ENCODE measurements at places on chromosomes 11 and 22.

- DNase-seq, result no peak
Observed at GRCh38 chr22:22927888-22928665, 40.5 kb downstream of the IGLL5 start.

DNA sequence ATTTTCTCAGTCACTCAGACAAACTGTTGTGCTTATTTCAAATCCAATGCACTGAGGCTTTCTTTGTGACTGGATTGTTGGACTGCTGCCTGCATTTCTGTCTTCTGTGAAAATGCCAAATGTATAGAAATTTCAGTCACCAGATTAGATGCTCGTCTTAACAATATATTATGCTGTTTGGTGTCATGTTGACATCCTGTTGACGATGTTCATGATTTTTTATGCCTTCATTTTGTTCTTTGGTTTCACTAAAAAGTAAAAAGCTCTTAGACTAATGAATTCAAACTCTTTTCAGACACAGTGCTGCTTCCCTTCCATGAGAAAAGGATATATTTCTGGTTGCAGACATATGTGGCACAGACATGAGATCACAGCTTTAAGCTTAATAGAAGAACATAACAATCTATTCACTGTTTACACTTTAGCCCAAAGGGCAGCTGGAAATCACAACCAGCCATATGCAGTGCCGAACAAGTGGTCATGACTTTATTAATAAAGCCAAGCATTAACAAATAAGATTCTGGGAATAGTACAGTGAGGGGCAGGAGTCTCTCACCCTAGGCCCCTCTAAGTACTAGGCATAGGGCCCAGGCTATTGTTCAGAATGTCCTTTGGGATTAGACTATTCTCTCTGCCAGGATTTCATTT lies 9.4 kb upstream of the SOX6 start:
- no peak for DNase-seq

GRCh38 chr11:8381343-8381742 lies 117.7 kb upstream of the LMO1 start:
- no peak for DNase-seq

DNA sequence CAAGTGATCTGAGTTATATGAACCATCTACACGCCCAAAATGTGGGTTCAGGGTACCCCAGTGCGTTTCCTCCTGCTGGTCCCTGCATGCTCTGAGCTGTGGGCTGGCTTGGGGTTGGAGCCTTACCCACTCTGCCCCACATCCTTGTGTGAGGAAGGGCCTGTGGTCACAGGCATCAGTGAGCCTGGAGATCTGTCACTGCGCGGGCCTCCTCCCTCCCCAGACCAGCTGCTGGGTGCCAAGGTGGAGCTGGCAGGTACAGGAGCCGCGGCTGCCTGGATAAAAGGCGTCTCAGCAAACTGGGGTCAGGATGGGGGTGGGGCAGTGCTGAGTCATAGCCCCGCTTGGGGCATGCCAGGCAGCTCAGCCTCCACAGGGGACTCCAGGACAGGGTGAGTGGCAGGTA lies 17.9 kb downstream of the GNAZ start:
- DNase-seq, result peak; percentile 19

DNA sequence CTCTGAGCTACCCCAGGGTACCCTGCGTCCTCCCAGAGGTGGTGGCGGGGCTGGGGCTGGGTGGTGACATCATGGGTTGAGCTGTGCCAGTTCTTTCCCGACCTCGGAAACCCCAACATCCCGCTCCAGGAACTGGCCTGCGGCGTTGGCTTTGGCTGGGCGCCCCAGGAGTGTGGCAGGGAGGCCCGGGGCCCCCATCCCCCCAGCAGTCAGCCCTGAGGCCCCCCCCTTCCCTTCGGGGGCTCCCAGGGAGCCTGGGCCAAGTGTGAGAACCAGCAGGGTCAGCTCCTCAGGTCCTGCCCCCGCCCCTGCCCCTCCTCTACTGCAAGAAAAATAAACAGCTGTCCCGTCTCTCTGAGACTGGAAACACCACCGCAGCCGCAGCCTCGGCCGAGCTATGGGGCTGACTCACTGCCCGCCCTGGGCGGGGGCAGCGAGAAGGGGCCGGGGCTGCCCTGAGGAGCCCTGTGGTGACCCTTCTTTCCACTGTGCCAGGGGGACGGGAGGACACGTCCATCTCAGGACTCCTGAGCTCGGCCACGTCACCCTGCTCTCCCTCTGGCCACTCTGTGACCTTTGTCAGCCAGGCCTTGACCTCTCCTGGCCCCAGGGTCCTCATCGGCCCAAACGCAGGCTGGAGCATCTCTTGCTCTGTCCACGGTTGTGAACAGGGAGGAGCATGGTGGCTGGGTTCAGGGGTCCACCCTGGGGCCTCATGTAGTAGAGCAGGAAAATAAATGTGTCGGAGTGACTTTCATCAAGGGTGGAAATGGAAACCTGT lies 73.4 kb downstream of the WNT7B start:
- peak; percentile 56 for DNase-seq

DNA sequence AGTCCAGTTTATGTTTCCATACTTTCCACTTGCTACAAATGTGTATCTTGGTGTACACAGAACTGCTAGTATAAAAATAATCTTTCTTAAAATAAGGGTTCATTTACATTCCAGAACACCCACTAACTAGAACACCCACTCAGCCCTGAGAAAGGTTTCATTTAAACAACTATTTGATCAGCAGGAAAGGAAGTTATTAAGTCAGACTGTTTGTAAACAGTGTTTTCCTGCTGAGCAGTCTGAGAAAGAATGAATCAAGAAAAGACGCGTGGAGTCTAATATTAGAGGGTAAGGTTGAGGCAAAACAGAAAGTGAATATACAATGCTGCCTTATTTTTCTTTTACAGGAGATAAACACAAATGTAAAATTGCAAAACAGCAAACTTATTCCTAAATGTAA lies 32.7 kb downstream of the NARS2 start:
- DNase-seq, result no peak

DNA sequence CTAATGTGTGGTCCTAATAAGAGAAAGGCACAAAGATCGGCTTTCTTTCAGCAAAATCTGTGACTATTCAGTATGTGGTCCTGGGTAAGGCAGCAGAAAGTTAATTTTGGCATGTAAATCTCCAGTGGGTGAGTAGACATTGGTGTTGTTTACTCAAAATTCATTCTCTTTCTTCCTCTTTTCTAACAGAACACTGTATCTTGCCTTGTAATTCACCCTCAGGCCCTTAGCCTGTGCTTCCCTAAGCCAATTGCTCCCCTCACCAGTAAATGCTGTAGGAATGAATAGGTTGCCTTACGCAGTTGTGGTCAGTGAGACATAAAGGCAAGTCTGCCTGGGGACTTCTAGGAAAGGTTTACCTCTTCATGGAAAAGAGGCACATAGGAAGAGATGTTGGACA lies 49.9 kb upstream of the PDE3B start:
- DNase-seq, result no peak

- no peak for DNase-seq
Observed at GRCh38 chr11:2139621-2140337, 590 bp upstream of the IGF2 start.

DNA sequence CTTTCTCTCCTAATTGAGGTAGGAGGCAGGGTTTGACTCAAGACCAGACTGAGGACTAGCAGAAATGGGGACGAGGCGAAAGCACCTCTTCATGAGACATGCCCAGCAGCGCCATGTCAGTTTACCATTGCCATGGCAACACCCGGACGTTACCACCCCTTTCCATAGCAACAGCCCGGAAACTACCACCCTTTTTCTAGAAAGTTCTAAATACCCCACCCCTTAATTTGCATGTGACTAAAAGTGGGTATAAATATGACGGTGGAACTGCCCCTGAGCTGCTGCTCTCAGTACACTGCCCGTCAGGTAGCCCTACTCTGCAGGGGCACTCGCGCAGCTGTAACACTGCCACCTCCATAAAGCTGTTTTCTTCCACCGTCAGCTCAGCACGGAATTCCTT lies 5.9 kb upstream of the RAC2 start:
- no peak for DNase-seq

GRCh38 chr11:88815505-88815904 lies 250.3 kb downstream of the GRM5 start:
- no peak for DNase-seq

DNA sequence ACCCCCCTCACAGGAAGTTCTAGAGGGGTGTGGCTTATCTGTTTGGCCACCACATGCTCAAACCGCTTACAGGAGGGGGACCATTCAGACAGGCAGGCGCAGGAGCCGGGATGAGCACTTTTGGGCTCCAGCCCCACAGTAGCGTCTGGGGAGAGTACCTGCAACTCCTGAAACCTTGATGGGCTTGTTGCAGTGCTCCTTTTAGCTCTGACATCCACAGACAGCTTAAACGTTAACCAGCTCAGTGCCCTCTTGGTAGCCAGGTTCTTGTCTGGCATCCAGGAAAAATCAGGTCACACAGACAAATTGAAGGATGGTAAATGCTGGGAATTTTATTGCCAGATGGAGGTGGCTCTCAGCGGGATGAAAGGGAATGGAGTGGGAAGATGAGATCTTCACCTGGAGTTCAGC lies 326.3 kb downstream of the ETS1 start:
- peak; percentile 23 for DNase-seq

DNA sequence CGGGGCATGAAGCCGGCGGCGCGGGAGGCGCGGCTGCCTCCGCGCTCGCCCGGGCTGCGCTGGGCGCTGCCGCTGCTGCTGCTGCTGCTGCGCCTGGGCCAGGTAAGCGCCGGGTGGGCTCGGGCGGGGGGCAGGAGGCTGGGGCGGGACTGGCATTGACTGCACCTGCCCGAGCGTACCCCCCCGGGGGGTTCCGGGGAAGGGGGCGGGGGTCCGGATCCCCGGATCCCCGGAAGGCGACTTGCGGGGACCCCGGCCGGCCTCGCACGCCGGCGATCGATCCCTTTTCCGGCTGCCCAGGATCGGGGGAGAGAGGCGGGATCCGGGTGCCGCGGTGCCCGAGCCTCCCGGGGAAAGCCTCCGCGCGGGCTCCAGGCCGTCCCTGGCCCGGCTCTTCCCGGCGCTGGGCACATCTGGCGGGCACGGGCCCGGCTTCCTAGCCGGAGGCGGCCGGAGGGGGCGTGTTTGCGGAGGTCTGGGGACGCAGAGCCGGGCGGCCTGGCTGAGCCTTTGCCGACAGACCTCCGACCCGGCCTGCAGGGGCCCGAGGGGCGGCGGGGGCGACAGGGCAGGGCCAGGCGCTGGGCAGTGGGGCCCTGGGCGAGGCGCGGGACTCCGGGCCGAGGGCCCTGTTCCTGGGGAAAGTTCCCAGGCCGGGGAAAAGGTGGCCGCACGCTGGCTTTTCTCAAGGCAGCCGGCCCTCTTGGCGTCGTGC lies 705 bp downstream of the PTPRJ start:
- peak; percentile 46 for DNase-seq

GRCh38 chr11:61957021-61957770 lies 7.0 kb downstream of the BEST1 start:
- DNase-seq, result no peak

GRCh38 chr11:118572981-118573550 lies 857 bp downstream of the ARCN1 start:
- peak; percentile 68 for DNase-seq

- peak; percentile 59 for DNase-seq
Observed at GRCh38 chr11:13465909-13466371, 2.9 kb upstream of the BTBD10 start.

GRCh38 chr22:39995393-39996252 lies 869 bp downstream of the FAM83F start:
- peak; percentile 37 for DNase-seq

GRCh38 chr22:46726986-46727317 lies 11.1 kb downstream of the CERK start:
- no peak for DNase-seq

DNA sequence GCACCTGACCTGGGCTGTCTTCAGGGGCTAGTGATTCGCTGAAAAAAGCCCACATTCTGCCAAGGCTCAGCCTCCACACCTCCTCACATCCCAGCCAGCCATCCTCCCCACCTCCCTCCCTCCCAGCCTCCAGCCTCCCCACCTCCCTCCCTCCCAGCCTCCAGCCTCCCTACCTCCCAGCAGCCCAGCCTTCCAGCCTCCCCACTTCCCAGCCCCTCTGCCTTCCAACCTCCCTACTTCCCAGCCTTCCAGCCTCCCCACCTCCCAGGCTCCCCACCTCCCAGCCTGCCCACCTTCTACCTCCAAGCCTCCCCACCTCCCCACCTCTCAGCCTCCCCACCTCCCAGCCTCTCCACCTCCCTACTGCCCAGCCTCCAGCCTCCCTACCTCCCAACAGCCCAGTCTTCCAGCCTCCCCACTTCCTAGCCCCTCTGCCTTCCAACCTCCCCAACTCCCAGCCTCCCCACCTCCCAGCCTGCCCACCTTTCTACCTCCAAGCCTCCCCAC lies 33.7 kb upstream of the TH start:
- DNase-seq, result no peak

- no peak for DNase-seq
Observed at GRCh38 chr11:38392176-38392575, 1794.1 kb upstream of the RAG2 start.

GRCh38 chr11:73729594-73730206 lies 31.2 kb downstream of the RAB6A start:
- no peak for DNase-seq

- peak; percentile 12 for DNase-seq
Observed at GRCh38 chr11:107591378-107592230, 657 bp downstream of the ELMOD1 start.

DNA sequence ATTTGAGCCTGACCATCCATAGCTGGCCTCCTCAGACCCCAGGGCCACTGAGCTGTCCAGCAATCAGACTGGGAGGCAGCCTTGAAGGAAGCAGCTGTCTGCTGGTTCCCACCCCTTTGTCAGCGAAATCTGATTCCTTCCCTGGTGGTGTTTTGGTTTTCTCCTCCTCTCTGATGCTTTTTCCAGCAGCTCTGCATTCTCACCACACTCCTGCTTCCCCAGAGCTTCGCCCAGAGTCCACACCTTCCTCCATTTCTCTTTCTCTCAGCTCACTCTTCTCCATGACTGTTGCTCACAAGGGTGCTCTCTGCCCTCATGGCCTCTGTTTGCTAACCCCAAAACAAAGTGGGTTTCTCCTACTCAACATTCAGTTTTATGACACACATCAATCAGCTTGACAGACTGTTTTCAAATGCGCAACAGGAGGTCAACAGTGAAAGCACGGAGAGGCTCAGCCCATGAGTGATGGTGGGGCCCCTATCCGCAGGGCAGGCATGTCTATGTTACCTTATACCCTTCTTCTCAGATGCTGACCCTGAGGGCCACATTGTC lies 130.6 kb upstream of the MTNR1B start:
- no peak for DNase-seq

GRCh38 chr11:59009661-59010060 lies 70.4 kb downstream of the GLYATL1 start:
- DNase-seq, result no peak

GRCh38 chr11:123537726-123538125 lies 107.7 kb downstream of the GRAMD1B start:
- no peak for DNase-seq

DNA sequence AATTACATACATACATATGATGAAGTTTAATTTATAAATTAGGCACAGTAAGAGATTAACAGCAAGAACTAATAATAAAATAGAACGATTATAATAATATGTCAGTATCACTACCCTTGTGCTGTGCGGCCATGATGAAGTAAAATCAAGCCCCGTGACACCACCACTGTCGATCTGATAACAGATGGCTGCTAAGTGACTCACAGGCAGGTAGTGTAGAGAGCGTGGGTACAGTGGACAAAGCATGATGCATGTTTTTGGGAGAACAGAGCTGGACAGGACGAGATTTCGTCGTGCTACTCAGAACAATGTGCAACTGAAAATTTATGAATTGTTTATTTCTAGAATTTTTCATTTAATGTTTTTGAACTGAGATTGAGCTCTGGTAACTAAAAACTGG lies 108.4 kb upstream of the TIMP3 start:
- DNase-seq, result peak; percentile 7

Data from kidney tubule cell (primary cell).